ENCODE measurements at places on chromosomes 12 and 14.

DNA sequence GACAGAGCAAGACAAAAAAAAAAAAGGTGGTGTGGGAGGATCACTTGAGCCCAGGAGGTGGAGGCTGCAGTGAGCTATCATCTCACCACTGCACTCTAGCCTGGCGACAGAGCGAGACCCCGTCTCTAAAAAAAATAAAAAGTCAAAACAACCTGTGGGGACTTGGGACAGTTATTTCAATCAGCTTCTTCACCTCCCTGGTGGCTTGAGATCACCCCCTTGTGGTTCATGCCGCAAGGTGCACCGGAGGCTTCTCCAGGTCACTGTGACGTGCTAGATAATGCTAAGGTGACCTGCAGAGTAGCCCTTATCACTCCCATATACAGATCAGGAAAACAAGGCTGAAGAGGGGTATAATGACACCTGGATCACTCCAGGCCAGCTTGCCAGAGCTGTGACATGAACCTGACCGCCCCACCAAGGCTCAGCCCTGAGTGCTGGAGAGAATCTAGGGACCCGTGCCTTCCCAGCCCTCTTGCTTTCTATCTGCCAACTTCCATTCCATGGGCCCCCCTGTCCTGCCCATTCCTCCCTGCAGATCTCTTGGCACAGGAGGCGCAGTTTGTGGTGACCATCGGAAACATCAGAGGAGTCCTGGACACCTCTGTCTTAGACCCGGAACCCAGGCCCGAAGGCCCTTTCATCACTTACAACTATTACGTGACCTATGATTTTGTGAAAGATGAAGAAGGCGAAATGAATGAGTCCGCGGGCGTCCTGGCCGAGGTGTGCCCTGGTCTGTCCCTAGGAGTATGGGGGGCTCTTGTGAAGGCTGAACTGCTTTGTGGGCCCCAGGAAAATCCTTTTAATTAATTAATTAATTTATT is 8.1 kb downstream of the LRRC43 start:
- peak; percentile 47 for DNase-seq

GRCh38 chr14:35992816-35993683 is 166.9 kb downstream of the BRMS1L start:
- no peak for DNase-seq

GRCh38 chr14:34356264-34356654 is 105.8 kb downstream of the SPTSSA start:
- DNase-seq: no peak

DNA sequence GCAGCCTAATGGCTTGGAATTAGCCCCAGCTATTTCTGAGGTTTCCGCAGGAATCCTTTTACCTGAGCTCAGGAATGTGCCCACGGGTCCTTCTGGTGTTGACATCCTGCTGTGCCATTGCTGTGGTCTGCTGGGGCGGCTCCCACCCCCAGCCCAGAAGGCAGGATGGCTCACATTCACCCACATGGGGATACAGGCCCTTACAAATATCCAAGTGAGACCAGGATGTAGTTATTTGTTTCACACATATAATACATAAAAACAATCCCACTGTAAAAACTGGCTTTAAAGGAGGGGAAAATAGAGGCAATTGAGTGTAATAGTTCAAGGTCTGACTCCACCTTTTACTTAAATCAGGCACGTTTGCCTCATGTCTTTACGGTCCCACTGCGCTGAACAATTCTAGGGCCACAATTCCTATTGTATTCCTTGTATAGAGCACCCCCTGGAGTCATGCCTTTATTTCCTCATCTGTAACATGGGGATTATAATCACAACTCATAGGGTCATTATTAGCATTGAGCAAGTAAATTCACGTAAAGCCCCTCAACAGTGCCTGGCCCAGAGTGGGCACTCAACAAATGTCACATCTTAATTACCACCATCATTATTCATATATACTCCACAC is 57.2 kb upstream of the FICD start:
- DNase-seq: no peak

GRCh38 chr12:52413202-52413601 is 7.1 kb upstream of the KRT82 start:
- no peak for DNase-seq

DNA sequence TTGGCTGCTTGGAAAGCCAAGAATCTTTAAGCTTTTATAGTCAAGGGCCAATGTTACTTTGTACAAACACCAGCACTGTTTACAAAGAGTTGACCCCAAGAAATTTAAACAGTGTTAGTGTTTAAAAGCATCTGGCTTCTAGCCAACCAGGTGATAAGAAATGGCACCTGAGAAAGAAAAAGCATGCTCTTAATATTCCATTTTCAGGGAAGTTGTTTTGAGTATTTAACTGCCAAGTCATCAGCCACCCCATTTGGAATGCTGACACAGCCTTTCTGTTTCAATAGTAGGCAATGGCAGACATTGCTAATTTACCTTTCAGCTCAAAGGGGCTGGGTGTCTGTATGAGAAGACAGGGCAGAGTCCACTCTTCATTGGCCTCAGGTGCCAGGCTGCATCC is 3.7 kb upstream of the SLC35F4 start:
- no peak for DNase-seq

DNA sequence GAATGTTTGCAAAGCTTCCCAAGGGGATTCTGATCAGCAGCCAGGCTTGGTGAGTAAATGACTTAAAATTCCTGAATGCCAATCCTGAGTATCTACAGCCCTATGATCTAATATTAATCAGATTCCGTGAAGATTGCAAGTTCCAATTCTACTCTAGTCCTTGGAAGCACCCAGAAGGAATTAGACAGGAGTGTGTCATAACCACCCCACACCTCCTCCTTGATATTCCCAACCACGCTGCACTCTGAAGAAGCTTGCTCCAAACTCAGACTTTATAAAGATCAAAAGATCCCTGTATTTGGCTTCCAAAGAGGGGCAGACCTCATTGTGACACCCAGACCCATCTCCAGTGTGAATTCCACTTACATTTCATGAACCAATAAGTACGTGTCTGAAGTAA is 306.0 kb downstream of the BCL11B start:
- no peak for DNase-seq

DNA sequence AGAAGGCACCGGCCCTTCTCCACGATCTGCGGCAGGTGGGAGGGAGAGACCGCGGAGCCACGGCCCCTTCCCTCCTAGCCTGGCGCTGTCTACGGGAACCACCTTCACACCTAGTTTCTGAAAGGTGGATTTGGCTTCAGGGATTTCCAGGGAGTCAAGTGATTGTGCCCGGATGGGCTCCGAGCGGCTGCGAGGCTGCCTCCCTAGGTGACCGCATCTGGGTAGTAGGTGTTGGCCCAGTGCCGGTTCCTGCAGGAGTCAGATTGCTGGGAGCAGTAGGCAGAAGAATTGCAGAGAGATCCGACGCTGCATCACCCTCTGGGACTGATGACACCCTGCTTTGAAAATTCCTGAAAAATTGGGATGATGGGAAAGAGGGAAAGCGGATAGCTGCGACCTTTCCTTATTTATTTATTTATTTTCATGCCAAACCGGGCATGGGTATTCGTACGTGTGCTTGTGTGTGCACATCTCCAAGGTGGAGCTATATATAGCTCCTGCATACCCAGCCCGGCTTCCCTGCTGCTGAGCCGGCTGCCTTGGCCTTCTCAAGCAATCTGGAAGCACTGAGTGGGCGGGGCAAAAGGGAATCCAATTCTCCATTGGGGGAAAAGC is 1.1 kb downstream of the CNTN1 start:
- no peak for DNase-seq

DNA sequence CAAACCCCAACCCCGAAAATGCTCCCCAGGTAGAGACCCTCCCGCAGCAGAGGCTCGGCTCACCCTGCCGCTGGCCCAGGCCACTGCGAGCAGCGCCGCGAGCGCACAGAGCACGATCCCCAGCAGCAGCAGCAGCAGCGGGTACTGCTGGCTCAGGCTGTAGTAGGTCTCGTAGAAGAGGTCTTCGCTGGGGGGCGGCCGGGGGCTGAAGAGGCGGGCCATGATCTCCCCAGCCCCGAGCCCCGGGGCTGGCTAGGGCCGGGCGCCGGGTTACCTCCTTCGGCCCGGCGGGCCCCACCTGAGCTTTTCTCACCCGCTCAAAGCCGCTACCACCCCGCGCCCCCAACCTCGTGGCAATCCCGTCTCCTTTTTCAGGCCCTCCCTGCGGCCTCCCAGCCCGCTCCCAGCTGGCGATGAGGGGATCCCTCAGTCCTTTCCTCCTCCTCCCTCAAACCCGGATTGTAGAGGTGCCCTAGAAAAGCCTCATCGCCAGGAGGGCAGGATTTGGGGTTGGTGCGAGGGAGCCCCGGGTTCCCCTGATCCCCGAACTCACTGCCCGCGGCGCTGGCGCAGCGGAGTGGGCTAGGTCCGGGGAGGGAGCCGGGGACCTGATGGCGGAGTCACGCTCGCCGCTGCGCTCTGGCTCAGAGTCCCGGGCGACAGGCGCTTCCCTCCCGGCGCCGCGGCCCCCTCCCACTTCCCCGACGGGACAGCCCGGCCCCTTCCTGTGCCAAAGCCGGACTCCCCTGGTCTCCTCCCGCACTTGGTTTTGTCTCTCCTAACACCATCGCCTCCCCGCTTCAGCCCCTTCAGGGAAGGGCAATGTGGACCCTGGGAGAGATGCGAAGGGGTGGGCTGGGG is at the start of gene ADCY4:
ADCY4 (minus strand) TSS at position 641 of the 861 bp plus-strand sequence; CDS start at position 222, 419 bp downstream.
- DNase-seq: no peak

DNA sequence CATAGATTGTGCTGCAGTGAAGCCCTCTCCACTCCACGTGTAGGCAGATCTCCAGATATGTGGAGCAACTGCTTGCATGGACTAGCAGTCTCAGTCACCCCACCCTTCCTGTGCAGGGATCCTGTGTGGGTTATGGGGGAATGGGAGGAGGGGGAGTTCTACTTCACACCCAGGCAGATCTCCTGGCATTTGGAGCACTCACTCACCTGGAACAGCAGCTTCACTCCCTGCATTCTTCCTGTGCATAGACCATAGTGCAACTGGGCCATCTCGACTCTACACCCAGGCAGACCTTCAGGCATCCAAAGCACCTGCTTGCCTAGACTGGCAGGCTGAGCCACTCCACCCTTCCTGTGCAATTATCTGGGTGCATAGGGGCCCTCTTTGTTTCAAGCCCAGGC is 96.0 kb upstream of the PCED1B start:
- DNase-seq: no peak

- no peak for DNase-seq
Measured at GRCh38 chr14:45308745-45309397, 55.9 kb upstream of the MIS18BP1 start.

- no peak for DNase-seq
Measured at GRCh38 chr14:25049093-25049567, 817 bp downstream of the STXBP6 start.

DNA sequence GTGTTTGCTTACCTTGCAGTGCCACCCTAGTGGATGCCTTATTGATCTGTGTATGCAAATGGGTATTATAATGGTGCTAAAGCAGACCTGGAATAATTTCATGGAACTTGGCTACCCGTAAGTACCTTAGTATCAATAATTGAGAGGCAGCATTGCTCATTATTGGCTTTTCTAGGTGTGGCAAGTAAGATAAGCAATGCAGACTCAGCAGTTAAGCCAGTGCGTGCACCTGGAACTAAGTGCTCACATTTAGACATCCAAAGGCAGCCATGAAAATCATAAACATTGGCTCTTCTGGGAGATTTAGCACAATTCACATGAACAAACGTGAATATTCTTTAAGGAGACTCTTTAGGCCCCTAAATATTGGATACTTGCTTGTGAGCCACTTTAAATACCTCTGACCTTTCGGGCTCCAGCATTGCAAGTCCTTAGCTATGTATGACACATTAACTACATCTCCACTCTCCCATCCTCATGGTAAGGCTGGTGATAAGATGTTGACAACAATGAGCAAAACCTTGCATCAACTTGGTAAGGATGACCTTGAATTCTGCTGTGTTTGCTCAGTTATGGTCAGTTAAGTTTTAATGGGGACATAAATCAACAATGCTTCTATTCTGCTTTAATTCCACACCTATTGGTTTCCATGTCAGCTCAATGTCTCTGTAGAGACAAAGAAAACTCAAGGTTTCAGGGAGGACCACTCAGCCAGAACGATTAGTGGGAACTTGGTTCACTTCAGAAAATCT is 112.0 kb downstream of the SLC5A8 start:
- DNase-seq: no peak

DNA sequence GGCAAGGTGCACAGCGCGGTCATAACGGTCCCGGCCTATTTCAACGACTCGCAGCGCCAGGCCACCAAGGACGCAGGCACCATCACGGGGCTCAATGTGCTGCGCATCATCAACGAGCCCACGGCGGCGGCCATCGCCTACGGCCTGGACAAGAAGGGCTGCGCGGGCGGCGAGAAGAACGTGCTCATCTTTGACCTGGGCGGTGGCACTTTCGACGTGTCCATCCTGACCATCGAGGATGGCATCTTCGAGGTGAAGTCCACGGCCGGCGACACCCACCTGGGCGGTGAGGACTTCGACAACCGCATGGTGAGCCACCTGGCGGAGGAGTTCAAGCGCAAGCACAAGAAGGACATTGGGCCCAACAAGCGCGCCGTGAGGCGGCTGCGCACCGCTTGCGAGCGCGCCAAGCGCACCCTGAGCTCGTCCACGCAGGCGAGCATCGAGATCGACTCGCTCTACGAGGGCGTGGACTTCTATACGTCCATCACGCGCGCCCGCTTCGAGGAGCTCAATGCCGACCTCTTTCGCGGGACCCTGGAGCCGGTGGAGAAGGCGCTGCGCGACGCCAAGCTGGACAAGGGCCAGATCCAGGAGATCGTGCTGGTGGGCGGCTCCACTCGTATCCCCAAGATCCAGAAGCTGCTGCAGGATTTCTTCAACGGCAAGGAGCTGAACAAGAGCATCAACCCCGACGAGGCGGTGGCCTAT is 875 bp downstream of the HSPA2 start:
- no peak for DNase-seq

GRCh38 chr12:94736004-94736403 is 85.6 kb upstream of the TMCC3 start:
- DNase-seq: no peak

DNA sequence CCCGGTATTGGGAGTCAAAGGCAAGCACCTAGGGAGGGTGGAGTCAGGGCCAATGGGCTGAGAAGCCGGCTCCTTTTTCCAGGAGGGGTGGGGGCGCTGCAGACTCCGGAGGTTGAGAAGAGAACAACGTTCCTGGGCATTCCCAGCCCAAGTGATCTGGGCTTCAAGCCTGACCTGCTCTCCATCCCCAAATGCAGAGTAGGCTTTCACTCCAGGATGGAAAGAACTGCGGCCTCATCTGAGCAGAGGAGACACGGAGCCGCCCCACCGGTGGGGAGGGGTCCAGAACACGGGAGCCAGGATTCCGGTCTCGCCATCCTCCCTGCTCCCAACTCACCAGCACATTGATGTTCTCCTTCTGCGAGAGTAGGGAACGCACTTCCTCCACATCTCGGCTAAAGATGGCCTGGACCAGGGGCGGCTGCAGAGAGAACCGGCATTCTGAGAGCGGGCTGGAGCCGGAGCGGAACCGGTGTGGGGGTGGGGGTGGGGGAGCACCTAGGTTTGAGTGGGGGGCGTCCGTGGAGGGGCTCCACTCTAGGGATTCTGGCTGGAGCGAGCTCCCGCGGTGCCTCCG is 605 bp downstream of the ANKRD52 start:
- DNase-seq: no peak

Measured in central memory CD4-positive, alpha-beta T cell (primary cell).